ENCODE measurements at places on chromosomes 3 and 15.

- no peak for DNase-seq
Observed at GRCh38 chr15:40250771-40251483, 12.1 kb downstream of the PAK6 start.

DNA sequence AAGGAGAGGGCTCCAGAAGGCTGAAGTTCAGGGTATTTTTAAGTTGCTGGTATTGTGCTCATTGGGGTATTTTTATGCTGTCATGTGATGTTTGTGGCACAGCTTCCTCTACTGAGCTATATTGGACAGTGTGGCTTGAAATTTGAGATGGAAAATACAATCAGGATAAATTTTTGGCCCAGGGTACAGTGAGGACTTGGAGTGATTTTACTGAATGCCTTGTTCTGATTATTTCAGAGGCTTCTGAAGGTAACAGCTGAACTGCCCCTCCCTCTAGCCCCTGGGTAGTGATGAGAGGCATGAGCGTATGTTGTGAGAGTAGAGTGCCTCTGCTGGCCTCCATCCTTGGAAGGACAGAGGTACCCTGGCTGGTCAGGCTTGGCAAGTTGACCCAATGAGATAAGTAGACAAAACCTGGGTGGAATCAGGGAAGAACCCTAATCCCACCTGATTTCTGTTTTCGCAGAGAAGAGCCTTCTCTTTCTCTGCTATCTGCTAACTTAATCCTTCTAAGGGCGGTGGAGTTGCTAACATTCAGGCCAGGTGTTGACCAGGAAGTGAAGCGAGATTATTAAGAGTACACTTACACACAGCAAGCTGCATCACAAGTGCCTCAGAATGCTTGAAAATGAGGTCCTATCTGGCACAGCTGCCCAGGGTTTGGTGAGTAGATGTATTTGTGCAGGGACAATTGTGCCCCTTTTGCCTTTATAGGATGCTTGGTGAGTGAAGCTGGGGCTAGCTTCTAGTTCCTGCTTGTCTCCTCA lies 98.1 kb upstream of the CLSTN2 start:
- DNase-seq: no peak

DNA sequence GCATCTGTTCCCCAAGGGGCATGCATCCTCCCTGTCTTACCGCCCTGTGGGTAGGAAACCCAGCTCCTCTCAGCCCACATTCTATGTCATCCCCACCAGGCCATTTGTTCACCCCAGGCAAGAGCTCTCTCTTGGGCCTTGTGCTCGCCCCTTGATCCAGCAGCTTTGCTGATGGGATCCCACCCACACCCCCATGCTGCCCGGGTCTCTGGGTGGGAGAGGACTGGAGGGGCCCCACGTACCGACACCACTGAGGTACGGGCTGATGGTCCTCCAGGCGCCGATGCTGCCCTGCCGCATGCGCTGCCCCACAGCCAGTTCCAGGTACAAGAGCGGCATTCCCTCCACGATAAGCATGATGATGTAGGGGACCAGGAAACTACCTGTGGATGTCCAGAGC lies 14.5 kb downstream of the SLC6A20 start:
- no peak for DNase-seq

- no peak for DNase-seq
Observed at GRCh38 chr15:85475711-85476110, 95.3 kb downstream of the AKAP13 start.

GRCh38 chr15:32664796-32665195 lies 23.3 kb downstream of the SCG5 start:
- DNase-seq: no peak

DNA sequence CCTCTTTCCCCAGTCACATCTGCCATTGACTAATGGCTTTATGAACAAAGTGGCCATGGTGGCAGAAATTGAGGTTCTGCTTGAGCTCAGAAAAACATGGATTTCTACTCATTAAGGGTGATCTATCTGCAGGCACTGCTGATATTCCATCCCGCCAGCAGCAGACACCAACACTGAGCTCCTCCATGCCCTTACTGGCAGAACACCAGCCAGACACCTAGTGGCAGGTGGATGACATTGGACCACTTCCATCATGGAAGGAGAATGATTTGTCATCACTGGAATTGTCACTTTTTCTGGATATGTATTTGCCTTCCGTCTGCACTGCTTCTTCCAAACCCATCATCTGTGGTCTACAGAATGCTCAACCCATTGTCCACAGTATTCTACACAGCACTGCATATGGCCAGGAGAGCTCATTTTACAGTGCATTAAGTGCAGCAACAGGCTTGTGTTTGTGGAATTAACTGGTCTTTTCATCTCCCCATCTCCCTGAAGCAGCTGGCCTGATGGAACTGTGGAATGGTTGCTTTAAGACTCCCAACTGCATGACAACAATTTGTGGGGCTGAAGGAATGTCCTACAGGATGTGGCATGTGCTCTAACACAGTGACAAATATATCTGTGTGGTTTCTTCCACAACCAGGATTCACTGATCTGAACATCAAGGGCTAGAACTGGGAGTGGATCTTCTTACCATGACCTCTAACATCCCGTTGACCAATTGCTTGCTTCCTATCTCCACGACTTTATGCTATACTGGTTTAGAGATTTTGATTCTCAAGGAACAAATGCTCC lies 103.4 kb downstream of the WNT7A start:
- DNase-seq: no peak

DNA sequence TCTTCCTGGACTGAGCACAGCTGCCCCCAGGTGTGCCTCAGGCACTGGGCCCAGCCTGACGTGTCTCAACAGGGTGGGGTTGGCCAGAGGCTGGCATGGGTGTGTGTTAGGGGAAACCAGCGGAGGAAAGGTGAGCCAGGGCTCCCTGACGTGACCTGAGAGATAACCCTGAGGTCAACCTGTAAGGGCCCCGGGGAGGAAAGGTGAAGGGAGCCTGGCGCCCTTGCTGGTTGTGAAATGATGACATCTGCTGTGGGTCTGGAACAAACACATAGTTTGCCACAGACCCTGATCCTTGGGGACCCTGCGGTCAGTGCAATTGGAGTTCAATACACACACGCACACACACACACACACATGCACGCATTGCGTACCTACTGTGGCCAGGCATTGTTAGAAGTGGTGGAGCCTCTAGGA lies 100.2 kb upstream of the TLE3 start:
- no peak for DNase-seq

GRCh38 chr3:81985996-81986723 lies 224.7 kb upstream of the GBE1 start:
- no peak for DNase-seq

DNA sequence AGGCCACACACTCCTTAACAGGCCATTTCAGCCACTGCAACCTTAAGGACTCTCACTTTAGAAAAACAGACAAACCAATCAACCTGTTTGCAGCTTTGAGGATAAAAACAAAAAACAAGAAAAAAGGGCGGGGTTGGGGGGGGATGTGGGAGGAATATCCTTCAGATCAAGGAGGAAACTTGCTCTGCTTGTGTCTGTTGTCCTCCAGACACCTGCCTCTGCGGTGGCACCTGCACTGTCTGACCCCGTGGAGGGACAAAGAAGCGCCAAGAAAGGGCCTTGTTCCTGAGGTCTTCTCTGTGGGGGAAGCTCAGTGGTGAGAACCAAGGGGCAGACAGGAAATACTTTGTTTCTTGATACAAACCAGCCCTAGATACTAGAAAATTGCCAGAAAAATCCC lies 70.5 kb downstream of the POLR2M start:
- no peak for DNase-seq

DNA sequence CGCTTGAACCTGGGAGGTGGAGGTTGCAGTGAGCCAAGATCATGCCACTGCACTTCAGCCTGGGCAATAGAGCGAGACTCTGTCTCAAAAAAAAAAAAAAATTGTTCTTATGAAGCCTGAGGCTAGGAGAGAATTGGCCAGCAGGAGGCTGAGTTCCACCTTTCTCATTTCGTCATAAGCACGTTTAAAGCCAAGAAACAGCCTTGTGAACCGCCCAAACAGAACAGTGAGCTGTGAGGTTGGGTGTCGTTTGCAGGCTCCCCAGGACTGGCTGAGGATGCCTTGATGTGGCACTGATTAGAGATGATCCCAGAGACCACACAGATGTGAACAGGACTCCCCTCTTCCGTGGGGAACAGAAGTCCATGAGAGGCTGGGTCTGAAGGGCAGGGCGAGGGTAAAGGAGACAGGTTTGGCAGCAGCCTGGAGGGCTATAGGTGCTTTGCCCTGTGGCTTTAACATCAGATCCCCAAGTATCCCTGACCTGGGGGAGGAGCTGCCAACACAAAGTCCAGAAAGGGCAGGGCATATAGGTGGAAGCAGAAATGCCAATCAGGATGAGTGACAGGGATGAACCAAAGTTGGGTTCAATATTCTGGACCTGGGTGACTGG lies 52.9 kb downstream of the CLEC3B start:
- no peak for DNase-seq

DNA sequence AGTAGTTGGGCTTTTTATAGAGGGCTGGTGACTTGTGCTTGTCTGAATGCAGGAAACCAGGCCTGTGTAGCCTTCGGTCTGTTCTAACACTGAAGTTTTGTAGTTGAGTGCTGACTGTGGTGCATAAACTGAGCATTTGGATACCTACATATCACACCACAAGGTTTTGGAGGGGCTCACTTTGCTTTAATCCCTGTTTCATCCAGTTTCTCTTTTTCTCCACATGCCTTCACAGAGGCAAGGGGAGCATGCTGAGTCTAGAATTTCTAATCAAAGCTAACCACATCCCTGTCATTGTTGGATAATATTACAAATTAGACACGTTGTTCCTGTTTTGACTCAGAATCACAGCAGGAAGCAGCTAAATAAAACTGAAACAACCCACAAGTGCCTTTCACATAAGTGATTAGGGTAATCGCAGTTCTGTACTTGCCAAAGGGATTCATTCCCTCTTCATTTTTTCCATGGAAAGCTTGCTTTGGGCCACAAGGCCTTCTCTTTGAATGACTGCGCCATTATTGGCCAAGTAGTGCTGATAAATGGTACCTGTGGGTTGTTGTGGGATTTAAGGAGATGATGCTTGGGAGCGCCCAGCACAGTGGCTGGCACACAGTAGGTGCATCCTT lies 48.9 kb downstream of the TGFBR2 start:
- DNase-seq: peak; percentile 8

GRCh38 chr15:51335538-51336410 lies 2.6 kb downstream of the CYP19A1 start:
- no peak for DNase-seq

- DNase-seq: no peak
Observed at GRCh38 chr15:75454471-75455378, 3.2 kb upstream of the SIN3A start.

GRCh38 chr3:136802481-136802996 lies 16.4 kb upstream of the SLC35G2 start:
- DNase-seq: no peak

Data from epithelial cell of prostate (primary cell).